ENCODE measurements at places on chromosomes 16 and 17. TPM values are rescaled to one million over a fixed set of nuclear protein-coding genes. Genes with fewer than 3 reads are reported as not detected.

Gene HEATR9
- total RNA-seq = not detected

Gene TNFRSF17
- not detected for total RNA-seq

Gene DPEP2NB
- total RNA-seq = not detected

Gene IRX3
- total RNA-seq = 14.6 TPM

DNA sequence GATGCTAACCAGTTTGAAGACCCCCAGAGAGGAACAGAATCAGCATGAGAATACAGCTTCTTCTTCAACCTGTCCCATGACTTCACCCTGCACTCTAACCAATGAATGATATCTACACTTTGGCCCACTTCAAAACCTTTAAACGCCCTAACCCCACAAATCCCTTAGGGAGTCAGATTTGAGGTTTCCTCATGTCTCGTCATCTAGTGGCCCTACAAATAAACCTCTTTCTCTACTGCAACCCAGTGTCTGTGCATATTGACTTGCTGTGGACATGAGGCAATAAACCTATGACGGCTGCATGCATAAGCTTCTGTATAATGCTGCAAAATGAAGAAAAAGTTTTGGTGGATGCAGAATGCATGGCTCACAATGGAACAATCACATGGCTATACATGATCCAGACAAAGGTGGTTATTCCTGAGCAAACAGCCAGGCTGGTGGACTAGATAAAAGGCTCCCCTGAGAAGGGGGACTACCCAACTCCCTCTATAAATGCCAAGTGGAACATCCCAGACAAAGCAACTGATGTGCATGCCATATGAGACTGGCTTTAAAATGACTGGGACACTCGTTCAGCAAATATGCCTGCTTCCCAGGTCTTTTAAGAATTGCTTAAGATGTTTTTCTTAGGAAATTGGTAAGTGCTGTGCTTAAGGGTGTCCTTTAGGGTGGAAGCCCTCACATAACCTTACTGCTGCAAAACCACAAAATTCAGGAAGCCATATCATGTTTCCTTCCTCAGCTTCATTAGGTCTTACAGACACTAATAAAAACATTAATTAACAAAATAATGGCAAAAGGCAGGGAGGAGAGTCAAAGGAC is 12.2 kb downstream of the N4BP1 start:
- DNase-seq = peak; percentile 28

DNA sequence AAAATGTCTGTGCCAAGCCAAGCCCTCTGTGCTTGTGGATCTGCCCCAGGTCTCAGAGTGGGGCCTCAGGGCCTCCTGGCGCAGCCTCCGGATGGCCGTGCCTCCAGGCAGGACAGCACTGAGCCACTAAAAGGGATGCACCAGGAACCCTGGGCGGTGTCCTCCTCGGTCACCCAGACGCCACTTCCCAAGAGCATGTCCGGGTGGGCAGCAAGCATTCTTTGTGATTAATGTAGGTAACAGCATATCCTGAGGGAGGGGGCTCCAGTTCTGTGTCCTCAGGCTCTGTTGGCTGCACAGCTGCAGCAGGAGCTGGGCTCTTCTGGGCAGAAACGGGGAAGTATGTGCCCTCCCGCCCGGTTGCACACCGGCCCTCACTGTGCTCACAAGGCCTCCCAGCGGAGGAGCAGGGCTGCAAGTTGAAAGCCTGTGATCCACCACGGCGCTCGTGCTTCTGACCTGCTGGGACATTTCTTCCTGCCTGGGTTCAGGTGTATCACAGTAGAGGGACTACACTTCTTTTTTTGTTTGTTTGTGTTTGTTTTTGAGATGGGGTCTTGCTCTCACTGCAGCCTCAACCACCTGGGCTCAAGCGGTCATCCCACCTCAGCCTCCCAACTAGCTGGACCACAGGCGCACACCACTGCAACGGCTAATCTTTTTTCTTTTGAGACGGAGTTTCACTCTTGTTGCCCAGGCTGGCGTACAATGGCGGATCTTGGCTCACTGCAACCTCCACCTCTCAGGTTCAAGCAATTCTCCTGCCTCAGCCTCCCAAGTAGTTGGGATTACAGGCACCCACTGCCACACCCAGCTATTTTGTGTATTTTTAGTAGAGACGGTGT is 37.9 kb upstream of the CHMP6 start:
- no peak for DNase-seq

GRCh38 chr16:88561485-88562359 is 8.5 kb upstream of the ZC3H18 start:
- DNase-seq = peak; percentile 22

- DNase-seq = no peak
Measured at GRCh38 chr17:15261802-15262290, 3.3 kb downstream of the PMP22 start.

- no peak for DNase-seq
Measured at GRCh38 chr17:82215095-82215971, 2.7 kb upstream of the CCDC57 start.

DNA sequence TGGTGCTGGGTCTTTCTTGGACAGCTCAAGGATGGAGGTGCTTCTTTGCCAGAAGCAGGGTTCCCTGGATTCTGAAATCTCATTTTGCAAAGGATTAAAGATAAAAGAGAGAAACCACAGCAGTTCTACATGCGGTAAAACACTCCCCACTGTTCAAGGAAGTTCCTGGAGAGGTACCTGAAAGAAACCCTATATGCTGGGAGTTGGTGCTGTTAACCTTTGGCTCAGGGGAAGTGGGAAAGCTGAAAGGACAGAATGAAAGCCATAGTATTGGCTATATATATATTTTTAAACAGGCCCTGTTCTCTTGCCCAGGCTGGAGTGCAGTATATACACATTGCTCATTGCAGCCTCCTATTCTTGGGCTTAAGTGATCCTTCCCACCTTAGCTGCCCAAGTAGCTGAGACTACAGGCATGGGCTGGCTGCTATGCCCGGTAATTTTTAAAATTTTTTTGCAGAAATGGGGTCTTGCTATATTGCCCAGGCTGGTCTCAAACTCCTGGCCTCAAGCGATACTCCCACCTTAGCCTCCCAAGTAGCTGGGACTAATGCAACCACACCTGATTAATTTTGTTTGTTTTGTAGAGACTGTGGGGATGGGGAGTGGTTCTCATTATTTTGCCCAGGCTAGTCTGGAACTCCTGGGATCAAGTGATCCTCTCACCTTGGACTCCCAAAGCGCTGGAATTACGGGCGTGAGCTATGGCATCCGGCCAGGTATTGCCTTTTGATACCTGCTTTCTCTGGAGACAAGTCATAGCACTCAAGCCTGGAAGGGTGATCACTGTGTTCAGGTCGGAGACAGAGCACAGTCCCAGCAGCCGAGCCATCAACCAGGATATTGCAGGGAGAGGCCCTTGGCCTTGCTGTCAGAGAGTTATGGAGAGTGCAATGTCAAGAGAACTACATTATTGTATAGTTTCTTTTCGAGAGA is 55.2 kb downstream of the MSI2 start:
- no peak for DNase-seq

DNA sequence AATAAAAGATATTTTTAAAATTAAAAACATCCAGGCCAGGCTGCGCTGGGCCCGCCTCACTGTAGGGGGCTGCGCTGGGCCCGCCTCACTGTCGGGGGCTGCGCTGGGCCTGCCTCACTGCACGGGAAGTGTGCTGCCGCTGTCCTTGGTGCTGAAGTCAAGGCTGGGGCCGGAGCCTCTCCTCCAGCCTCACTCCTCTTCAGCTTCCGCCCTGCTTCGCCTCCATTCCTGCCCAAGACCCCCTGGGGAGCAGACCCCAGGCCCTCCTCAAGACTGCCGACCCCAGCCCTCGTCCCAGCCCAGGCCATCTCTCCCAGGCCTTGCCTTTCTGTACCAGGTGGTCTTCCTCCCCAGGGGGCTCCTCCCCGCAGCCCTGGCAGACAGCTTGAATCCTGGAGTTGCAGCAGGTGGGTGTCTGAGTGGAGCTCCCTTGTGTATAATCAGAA is 26.2 kb downstream of the ENDOV start:
- DNase-seq = no peak

- DNase-seq = no peak
Measured at GRCh38 chr17:50259477-50260324, 14.6 kb upstream of the TMEM92 start.

DNA sequence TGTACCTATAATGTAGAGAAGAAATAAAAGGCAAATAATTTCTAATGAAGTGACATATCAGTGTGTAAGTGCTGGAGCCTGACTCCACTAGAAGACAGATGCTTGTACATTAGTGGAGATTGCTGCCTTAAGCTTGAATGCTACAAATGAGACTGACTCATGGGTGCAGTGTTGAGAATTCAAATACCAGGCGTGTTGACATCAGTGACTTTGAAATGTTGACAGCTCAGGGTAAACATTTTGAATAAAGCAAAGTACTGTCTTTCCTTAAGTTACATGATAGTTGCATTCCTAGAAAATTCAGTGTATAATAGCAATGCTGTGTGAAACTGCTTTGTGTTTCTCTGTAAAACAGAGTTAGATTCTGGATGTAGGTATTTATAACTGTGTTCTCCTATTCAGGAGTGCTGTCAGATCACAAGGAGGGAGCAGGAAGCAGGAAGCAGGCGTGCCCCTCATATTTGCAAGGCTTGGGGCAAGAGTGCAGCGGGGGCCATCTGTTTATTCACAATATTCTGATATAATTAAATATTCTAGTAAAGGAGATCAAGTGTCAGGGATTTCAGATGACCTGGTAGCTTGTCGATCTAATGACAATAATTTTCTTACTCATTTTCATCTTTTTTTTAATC is 119.0 kb downstream of the SPECC1 start:
- DNase-seq = peak; percentile 30

DNA sequence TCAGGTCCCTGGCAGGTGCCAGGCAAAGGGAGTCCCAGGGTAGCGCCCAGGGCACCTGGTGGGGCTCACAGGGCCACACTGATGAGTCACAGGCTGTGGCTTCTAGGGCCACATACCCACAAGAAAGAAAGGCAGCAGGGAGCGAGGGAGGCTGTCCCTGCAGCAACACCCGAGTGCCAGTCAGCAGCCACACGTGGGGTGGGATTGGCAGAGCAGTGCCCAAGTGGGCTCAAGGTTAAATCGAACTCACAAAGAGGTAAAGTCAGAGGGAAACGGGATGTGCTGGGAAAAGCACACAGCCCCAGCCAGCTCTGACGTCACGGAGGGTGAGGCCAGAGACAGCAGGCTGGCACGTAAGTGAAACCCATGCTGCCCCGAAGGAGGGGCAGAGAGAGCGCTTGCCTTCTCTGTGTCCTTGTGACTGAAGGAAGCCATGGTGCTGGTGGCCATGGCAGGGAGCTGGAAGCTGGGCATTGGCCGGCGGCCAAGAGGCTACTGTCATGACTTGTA is 33.8 kb downstream of the FA2H start:
- DNase-seq = peak; percentile 47

DNA sequence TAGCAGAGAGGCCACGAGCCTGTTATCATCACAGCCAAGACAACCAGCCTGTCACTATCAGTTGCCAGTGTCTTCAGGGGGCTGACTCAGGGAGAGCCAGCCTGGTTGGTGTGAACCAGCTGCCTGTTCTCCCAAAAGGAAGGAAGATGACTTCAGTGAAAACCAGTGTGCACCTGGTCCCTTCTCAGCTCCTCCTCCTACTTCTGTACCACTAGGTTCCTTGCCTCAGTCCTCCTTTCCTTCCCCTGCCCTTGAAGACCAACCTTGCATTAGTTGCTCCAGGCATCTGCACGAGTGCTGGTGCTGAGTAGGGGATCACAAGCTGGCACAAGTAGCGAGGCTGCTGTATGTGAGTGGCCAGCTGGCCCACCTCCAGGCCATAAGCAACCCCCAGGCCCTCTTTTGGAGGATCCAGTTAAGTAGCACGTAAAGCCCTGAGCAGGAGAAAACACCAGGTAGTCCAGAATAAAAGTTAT is 8.5 kb downstream of the TUBG1 start:
- no peak for DNase-seq

DNA sequence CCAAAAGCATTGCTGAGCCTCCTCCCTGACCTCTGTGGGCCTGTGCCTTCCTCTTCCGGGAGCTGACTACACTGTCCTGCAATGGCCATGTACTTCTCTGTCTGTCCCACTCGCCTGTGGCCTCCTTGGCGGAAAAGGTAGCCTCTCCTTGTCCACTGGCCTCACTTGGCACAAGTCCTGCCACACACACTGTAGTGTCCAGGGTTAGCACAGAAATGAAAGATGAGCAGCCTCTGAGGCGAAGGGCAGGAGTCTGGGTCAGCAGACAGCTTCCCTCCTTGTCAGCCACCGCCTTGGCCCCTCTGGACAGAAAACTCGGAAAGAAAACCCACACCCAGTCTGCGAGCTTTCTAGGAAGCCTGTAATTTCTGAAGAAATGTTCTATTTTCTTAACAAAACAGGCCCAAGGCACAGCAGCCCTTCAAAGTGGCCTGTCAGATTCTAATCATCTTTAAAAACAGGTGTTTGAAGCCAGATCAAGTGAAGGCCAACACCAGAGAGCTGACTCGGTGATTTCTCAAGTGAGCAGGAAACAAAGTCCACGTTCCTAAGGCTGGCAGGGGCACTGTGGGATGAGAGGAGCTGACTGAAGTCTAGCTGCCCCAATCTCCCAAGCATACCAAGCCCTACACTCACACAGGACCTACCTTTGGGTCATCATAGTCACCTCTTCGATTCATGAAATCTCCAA is 67.2 kb downstream of the GTF3C1 start:
- no peak for DNase-seq

DNA sequence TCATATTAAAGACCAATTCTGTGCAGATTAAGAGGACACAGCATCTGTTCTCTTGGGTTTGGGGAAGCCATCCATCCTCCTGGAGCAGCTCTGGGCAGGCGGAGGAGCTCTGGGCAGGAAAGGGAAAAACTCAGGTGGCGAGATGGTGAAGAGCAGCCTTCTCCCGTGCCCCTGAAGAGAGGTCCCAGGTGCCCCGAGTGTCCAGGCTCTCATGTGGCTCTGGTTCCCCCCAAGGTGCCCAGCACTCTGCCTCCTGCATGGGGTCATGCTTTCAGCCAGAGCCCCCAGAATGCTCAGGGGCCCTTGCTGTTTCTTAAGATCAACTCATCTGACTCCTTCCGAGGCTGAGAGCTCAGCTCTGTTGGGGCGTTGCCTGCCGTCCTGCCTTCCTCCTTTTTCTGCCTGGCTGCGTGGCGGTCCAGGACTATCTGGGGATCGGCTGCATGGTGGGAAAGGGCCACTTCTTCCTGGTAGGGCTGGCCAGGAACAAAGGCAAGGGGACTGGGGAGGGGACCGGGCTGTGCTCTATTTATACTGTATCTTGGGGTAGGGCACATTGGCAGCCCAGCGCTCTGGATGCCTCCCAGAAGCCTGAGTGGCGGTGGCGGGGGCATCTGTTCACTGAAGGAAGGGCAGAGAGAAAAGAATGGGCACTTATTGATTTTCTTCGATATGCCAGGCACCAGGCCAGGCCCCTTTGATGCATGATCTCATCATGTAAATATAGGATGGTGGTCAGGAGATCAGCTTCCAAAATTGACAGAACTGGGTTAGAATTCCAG is 103.2 kb upstream of the SDK2 start:
- no peak for DNase-seq

DNA sequence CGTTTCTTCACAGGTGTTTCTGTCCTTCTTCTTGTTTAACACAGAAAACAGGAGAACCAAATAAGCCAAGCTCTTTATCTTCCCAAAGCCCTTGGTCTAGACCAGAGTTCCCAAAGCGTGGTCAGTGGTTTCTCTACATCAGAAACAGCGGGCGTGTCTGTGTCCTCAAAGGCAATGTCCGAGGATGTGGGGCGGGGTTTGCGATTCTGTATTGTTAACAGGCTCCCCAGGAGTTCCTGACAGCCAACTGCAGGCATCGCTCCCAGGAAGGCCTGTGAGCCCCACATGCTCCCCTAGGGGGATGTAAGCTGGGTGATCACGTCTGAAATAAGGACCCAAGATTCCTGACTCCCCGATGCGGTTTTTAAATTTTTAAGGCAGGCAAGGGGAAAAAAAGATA is 28.4 kb upstream of the SLC25A19 start:
- DNase-seq = no peak
